ENCODE measurements at places on chromosomes 5 and 9.

DNA sequence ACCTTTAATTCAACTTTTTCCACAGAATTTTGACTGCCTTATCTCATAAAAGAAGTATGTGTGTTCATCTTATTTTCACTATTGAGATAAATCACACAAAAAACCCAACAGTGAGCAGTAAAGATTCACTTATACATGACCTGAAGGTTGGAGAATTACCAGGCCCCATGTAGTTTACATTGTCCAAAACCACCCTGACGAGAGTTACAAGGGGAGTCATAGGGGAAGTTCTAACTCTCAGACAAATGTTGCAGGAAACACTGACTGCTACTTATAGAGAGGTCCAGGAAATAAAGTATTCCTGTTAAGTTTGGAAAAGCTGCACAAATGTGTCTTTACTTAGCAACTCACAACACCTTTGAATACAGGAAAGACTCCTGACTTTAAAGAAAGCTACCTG is 14.1 kb downstream of the SPATA9 start:
- DNase-seq = no peak

GRCh38 chr5:380701-381309 is 59.3 kb downstream of the AHRR start:
- DNase-seq = no peak

DNA sequence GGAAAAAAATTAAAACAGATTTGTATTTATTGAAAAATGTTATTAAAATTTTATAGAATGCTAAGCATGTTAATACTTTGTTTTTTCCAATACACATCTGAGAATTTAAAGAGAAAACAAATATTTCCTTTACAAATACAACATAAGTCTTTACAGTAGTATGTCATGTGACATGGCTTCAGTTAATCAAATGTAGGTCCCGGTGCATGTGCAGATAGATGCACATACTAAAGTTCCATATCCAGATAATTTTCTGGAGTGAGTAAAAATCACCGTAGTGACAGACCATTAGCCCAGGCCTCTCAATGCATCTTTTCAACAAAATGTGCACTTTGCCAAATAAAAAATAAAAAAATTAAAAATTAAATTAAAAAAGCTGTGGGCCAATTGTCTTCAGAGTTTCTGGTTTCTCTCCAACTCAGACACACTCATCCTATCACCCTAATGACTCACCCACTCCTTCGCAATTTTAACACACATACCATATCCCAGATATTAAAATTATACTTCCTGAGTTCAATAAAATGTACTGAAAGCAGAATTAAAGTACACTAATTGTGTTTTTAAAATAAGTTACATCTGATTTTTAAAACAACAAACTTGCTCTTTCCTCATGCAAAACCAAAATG is 508.1 kb downstream of the NR2F1-AS1 start:
- DNase-seq = no peak

DNA sequence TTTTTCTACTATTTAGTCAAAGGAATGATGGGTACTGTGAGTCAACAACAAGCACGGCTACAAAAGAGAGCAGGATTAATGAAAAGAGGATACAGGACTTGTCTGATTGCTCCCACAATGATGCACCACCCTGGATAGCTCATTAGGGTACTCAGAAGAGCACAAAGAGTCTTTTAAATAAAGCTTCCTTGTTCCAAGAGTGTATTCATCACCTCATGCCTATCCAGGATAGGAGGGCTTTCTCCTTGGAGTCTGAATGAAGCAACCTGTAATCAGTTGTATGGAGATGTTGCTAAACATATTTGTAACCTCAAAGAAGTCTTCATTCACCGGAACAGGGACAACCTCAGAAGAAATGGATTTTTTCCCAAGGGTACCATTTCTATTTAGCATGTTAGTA is 219.5 kb upstream of the TMEM161B start:
- DNase-seq = no peak

DNA sequence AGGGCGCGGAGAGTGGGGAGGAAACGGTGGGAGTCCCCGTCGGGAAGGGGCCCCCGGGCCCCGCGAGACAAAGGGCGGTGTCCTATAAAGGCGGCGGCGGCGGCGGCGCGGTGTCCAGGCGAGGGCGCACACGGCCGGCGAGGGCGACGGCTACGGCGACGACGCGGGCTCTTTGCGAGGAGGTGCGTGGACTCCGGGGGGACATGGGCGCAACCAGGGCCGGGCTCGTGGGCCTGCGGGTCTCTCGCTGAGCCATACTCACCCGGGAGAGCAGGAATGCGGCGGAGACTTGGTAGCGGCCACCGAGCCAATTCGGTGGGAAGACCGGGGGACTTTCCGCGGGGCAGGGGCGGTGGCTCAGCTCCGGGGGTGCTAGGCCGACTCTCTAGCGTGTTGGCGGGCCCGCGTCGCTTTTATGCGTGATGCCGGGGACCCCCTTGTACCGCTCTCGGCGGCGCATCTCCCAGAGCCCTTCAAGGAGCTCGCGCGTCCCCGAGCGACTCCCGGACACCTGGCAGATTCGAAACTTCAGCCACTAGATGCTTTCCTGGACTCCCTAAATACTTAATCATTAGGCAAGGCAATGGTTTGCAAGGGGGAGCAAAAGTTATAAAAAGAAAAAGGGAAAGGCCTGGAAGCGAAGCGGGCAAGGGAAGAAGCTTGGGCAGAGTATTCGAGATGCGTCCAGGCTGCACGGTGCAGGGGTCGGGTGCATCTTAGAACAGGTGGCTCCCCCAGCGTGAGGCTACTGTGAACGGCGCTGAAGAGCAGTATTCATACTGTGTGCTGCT is 5.9 kb upstream of the TAL2 start:
- no peak for DNase-seq

DNA sequence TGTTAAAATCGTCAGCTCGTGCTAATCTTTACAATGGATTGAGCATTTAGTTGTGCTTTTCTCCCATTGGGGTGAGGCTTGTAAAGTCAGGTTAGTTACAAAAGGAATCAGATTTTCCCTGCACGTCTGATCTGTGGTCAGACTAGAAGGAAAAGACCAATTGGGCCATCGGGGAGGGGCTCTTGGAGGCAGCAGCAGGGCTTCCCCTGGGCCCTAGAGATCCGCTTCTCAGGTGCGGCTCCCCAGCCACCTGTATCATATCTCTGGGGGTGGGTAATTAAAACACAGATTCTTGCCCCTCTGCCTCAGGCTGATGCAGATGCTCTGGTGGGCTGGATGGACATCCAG is 200.3 kb downstream of the HSPA4 start:
- DNase-seq = no peak

DNA sequence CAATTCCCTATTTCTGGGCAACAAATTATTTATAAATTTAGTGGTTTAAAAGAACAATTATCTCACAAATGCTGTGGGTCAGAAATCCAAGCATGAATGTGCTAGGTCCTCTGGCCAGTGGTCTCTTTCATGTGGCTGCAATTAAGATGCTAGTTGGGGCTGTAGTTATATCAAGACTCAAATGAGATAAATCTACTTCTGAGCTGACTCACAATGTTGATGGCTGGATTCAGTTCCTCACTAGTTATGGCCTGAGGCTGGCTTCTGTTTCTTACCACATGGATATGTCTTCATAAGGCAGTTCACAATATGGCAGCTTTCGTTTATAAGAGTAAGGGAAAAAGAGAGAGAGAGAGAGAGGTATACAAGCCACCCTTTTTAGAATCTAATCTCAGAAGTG is 717.0 kb downstream of the PRELID2 start:
- no peak for DNase-seq
